Hematopoietic multipotent progenitor cell (in vitro differentiated cells): ENCODE measurements at places on chromosomes 11 and 22. TPM values are rescaled to one million over a fixed set of nuclear protein-coding genes. Genes with fewer than 3 reads are reported as not detected.

The OR5B17 gene
- not detected for total RNA-seq

The TRIM6 gene
- 2.4 TPM for total RNA-seq

GRCh38 chr22:22751043-22751603, 106.7 kb downstream of the GGTLC2 start:
- no peak for DNase-seq

- no peak for DNase-seq
Measured at GRCh38 chr11:59176330-59176729, 4.4 kb downstream of the DTX4 start.

GRCh38 chr22:22714600-22715335, 70.4 kb downstream of the GGTLC2 start:
- DNase-seq, result no peak
